Right lung (tissue), 10 donors: ENCODE measurements at places on chromosomes 4 and X. TPM values are rescaled to one million over a fixed set of nuclear protein-coding genes. Genes with fewer than 3 reads are reported as not detected.

The OGT gene
- polyA plus RNA-seq, result 344 TPM

The LNX1 gene
- 3.6 TPM for polyA plus RNA-seq

The CFAP99 gene
- polyA plus RNA-seq, result 2.0 TPM

The CXCL1 gene
- polyA plus RNA-seq, result 2.9 TPM

The KLHL4 gene
- polyA plus RNA-seq, result 4.9 TPM

The SLC10A3 gene
- polyA plus RNA-seq, result 19.8 TPM

The TRO gene
- 92.2 TPM for polyA plus RNA-seq

The HERC5 gene
- 6.2 TPM for polyA plus RNA-seq

The RAP2C gene
- 31.4 TPM for polyA plus RNA-seq

The MAMLD1 gene
- polyA plus RNA-seq, result 15.2 TPM

The TMPRSS11D gene
- polyA plus RNA-seq, result 0.19 TPM

The DDIT4L gene
- polyA plus RNA-seq, result 1.6 TPM

The GLUD2 gene
- 3.8 TPM for polyA plus RNA-seq

The PLAC8 gene
- polyA plus RNA-seq, result 7.1 TPM

DNA sequence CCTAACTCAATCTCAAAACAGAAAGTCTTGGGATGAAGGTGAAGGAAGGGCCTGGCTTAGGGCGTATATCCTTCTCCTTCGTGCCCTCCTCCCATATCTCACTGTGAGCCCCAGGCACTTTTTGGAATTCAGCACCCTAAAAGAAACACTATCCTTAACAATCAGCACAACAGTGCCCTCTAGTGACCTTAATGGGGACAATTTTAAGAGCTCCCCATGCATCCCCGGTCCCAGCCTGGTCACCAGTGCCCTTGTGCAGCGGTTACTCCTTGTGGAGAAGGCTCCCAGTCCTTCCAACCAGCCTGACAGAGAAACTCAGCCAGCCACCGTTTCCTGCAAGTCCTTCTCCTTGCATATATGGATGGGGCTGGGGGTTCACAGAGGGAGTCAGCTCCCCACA, 4.2 kb downstream of the PAK3 start:
- DNase-seq, result no peak

- no peak for DNase-seq
Observed at GRCh38 chr4:141814499-141814898, 178.1 kb downstream of the IL15 start.

DNA sequence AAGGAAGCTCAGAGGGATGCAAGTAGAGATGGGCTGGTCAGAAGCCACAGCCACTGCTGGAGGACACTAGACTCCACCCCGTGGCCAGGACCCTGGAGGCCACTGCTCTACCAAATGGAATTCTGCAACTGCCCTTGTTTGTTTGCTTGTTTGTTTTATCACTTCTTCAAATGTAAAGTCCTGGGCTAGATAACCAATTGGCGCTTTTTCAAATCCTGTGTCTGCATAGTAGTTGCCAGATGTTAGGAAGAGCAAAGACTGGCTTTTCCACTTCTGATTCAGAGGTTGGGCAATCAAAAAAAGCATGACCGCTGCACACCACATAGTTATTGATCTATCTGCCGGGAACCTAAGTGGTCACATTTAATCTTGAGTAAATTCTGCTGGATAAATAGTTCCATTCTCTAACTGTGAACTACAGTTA, 255.2 kb upstream of the SFRP2 start:
- DNase-seq, result no peak

DNA sequence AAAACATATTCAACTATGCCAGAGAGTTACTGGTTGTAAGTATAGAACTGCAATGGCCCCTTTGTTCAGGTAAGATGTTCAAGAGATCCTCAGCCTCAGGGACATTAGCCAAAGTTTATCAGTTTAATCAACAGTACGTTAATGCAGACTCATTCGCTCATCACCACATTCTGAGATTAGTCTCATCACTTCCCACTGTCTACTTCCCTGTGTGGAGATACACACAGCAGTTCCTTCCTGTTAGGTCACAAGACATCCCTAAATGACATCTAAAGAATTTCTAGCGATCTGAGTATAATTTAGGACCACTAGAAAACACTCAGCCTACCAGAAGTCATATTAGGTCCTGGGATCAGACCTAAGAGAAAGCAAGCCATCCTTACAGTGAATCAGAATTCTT, 10.4 kb downstream of the SLC10A7 start:
- no peak for DNase-seq

GRCh38 chr4:98516042-98516440, 142.4 kb downstream of the TSPAN5 start:
- no peak for DNase-seq

GRCh38 chrX:54043541-54044125, 640 bp downstream of the PHF8 start:
- DNase-seq, result peak; percentile 11

GRCh38 chr4:24965627-24966026, 52.8 kb upstream of the CCDC149 start:
- DNase-seq, result no peak

DNA sequence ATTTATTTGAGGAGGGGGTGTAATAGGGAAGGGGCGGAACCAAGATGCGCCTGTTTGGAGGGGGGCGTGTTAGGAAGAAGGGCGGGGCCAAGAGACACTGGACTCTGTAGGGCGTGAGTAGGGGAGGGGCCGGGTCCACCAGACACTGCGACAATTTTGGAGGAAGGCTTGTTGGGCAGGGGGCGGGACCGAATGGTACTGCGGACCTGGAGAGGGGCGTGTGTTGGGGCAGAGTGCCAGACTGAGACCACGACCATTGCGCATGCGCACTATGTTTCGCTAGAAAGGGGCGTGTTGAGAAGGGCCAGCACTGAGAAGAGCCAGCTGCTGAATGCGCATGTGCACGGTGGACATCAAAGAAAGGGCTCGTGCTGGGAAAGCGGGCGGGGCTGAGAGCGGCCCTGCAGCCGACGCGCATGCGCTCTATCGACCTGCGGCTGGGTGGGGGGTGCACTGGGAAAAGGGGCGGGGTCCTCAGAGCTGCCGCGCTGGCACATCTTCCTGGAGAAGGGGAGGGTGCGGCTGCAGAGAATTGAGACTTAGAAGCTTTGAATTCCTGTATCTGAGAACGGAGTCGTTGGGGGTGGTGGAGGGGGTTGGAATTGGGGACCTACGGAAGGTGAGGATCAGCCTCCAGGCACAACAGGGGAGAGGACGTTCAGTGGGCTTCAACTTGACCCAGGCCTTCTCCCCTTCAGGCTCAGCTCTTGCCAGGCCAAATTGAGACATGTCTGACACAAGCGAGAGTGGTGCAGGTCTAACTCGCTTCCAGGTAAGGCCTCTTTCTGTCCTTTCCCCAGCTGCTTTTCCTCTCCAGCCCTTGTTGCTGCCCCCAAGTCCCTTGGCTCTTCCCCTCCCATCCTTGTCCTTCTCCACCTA, 1.3 kb downstream of the MAGED2 start:
- peak; percentile 95 for DNase-seq

- DNase-seq, result no peak
Observed at GRCh38 chr4:137794764-137795254, 262.5 kb upstream of the PCDH18 start.

DNA sequence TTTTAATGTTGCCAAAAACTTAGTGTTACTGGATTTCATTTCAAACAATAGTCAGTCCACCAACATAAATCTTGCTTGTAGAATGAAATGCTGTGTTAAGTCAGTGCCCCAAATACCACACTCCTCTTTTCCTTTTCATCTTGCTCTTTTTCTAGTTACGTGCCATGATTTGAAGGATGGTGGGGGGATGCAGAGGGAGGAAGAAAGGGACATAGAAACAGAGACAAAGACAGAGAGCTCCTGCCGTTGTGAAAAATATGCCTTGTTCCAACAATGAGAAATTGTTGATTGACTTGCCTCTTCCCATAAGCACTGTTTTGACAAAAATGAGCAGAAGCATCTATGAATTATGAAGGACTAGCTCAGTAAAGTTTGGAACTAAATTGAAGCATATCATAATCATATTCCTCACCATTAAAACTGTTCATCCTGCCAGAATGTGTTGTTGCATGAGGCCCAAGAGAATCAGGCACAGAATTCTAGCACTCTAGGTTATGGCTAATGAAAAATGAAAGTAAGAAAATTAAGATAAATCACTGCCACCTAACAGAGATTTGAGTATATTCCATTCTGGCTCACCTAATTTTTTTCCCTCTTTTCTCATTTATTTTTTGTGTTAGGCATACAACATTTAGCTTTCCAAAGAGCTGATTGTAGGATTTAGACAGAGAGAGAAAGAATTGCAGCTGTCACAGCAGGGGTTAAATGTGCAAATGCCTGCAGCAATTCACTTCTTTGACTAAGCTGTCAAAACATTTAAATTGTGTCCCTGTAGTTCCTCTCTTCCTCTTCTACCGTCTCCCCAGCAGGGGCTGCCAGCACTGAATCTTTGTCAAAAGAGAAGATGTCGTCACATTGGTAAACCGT, 111.6 kb upstream of the PTPN13 start:
- DNase-seq, result no peak

GRCh38 chrX:3811331-3812311, 98.2 kb upstream of the PRKX start:
- DNase-seq, result no peak

DNA sequence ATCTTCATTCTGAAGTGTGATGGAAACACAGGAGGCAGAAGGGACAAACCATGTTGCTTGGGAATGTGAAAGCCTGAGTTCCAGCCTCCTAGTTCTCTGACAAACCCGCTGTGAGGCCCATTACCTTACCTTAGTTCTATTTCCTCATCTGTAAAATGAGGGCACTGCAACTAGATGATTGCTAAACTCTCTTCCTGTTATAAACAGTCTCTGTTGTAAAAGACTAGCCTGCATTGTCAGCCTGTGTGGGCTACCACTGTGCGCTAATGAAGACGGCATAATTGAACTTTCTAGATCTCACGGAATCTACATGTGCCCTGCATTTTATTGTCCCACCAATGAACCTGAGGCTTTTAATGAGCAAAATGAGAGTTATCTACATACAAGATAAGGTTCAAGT, 147.2 kb downstream of the AFF2 start:
- no peak for DNase-seq

DNA sequence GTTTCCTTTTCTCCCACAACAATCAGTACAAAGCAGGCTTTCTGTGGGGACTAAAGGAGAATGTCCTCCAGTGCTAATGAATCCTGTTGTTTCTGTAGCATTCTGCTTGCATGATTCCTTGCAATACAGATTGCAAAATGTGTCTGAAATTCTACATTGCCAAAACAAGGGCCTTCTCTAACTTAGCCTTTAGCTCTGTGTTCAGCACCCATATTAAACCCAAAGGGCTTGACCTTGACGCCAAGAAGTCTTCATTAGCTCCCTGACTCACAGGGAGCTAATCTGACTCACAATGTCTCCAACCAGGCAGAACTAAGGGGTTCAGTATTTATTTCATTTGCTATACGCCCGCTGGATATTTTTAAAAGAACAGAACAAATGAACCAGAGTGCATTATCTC, 241.4 kb upstream of the CLNK start:
- no peak for DNase-seq

DNA sequence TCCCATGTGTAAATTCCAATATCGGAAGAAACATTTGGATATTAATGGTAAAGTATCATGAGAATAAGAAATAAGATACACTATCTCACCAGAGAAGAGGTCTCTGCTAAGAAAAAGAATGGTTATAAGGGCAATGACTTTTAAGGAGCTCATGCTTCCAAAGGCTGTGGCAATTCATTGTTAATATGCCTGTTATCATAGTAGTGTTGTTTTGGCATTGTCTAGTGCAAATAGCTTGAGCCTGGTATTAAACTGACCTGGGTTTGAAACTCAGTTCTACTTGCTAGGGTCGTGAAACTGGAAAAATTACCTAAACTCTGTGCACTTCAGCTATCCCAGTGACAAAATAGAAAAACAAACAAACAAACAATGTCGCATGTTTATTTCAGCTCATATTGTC, 8.8 kb downstream of the HPGDS start:
- DNase-seq, result no peak

DNA sequence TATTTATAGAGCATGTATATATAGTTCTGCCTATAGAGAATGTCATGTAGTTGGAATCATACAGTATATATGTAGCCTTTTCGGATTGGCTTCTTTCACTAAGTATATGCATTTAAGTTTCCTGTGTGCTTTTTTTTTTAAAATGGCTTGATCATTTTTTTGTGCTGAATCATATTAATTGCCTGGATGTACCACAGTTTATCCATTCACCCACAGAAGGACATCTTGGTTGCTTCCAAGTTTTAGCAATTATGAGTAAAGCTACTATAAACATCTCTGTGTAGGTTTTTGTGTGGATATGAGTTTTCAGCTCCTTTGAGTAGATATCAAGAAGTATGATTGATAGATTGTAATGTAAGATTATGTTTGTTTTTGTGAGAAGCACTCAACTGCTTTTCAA, 23.8 kb downstream of the PTTG2 start:
- no peak for DNase-seq

- no peak for DNase-seq
Observed at GRCh38 chrX:45126158-45126557, 74.5 kb downstream of the DIPK2B start.

- DNase-seq, result no peak
Observed at GRCh38 chr4:17758485-17758884, 22.9 kb downstream of the FAM184B start.

- DNase-seq, result no peak
Observed at GRCh38 chr4:86449746-86450588, 90.1 kb upstream of the MAPK10 start.

- no peak for DNase-seq
Observed at GRCh38 chr4:180538384-180539057, 1704.7 kb upstream of the TENM3 start.

DNA sequence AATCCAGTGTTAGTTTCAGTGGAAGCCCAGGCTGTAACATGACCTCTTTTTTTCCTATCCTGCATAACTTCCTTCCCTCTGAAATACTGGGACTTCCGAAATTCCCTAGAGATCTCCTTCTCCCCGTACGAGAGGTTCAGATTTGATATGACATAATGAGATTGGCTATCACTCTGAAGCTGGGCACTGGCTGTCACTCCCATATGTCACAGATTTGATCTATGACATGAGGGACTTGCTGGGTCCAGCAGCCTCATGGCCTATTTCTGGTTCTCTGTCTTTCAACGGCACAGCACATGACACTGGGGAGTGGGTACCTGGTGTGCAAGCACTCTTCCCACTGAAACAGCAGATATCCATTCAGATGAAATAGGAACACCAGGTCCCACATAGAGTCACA, 36.7 kb downstream of the PF4 start:
- DNase-seq, result no peak
